ENCODE measurements at places on chromosomes 3 and 15.

DNA sequence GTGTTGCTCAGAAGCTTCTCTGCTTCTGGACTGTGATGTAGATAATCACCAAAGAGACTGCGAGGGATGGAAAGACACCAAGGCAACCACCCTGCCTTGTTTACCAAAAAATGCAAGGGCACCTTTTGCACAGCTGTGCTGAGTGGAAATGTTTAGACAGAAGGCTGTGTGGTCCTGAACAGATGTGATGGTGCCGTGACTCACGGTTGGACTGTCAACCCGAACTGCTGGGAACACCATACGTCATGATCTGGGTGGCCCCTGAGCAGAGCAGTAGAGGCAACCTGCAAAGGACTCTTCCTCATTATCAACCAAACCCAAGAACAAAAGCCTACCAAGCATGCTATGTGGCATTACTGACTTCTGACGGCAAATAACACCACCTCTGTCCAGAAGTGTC is 61.3 kb upstream of the LPP start:
- DNase-seq, result no peak

- no peak for DNase-seq
These were observed 20.3 kb downstream of the EHD4 start for GRCh38 chr15:41952013-41952563.

- no peak for DNase-seq
These were observed 31.0 kb downstream of the RNU5B-1 start for GRCh38 chr15:65335278-65336055.

- DNase-seq, result no peak
These were observed 15.1 kb upstream of the BLM start for GRCh38 chr15:90701880-90702630.

DNA sequence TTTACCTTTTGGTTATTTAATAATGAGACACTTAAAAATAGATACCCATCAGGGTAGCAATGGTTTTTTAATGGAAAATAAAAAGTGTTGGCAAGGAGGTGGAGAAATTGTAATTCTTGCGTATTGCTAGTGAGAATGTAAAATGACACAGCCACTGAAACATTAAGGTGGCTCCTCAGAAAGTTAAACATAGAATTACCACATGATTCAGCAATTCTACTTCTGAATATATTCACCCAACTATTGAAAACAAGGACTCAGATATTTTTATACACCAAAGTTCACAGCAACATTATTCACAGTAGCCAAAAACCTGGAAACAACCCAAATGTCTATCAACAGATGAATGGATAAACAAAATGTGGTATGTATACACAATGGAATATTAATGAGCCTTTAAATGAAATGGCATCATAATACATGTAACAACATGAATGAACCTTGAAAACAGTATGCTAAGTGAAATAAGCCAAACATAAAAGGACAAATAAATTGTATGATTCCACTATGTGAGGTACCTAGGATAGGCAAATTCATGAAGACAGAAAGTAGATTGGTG is 163.5 kb downstream of the IMPG2 start:
- DNase-seq, result no peak

DNA sequence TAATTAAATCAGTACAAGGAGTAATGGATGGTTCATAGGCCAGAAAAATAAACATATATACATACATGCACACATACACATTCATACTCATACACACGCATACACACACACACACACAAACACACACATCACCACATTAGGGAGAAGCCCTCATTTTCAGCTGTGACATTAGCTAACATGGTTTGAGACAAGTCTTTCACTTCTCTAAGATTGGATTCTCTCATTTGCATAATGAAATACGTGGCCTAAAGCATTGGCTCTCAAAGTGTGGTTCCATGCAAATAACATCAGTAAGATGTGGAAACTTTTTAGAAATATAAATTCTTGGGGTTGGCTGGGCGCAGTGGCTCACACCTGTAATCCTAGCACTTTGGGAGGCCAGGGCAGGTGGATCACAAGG is 452.6 kb downstream of the TAFA4 start:
- no peak for DNase-seq

GRCh38 chr15:68817304-68818065 is 3.2 kb downstream of the ANP32A start:
- peak; percentile 22 for DNase-seq

DNA sequence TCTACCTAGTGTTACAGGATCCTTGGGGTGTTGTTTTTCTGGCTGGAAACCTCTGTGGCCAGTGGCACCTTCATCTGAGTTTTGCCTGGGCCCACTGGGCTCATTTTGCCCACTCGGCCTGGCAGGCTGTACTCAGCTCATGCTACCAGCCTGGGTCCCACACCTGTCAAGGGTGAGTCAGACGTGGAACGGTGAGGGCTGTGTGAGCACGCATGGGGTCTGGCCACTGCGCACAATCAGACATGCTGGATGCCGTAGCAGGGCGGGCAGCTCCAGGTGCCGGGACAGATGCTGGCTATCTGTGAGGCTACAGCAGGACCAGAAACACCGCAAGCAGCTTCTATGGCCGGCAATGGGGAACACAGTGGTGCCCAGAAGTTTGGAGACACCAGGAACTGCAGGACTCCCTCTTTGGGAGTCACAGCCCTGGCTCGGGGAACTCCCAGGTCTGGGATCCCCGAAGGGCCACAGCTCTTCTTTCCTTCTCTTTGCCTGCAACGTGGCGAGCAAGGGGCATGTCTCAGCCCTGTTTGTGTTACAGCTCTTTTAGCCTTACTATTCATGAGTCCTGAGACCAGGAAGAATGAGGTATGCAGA is 35.9 kb upstream of the DNAJC13 start:
- no peak for DNase-seq

DNA sequence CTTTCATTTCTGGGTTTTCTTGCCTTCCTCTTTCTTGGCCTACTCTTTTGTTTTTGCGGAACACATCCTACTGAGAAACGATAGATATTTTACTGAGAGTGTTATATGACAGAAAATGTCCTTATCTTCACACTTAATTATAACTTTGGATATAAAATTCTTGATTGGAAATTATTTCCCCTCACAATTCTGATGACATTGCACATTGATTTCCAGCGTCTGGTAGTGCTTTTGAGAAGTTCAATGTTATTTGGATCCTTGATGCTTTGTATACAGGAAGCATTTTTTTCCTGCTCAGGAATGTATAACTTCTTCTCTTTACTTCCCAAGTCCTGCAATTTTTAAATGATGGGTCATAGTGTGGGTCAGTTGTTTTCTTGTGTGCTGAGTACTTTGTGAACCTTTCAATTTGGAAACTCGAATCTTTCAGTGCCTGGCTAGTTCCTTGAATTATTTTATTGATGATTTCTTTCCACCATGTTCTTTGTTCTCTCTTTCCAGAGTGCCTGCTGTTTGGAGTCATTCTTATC is 183.9 kb downstream of the PDCD6IP start:
- no peak for DNase-seq

DNA sequence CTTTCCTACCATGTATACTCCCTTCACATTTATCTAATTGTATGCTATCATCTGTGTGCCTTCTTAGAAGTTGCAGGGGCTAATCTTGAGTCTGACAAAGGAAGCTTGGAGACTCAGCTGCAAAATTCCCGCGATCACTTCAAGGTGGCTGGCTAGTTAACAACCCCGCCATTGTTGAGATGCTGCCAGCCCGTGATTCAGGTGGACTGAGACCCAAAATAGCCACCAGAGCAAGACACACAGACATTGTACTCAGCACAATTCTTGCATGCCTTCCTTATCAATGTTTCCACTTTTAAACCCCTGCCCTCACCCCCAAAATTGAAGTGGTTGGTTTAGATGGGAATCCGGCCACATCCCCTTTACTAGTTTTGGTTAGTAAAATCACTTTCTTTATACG is 225.8 kb upstream of the ZNF717 start:
- DNase-seq, result no peak

GRCh38 chr15:31214158-31214863 is 112.3 kb upstream of the KLF13 start:
- DNase-seq, result no peak

DNA sequence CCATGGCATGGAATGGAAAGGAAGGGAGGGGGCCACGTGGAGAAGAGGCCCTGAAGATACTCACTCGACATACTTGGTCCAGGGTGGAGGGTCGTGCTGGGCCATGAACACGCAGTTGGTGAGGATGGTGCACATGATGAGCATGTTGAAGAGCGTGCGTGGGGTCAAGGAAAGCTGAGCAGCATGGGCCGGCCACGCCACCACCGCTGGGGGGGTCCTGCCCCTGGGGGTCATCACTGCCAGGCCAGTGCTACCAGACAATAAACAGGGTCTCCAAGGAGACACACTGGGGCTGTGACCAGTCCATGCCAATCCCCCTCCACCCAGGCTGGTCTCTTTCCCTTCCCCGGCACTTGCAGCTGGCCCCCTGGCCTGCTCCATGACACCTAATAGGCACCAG is 27.2 kb downstream of the SCN5A start:
- DNase-seq, result no peak

DNA sequence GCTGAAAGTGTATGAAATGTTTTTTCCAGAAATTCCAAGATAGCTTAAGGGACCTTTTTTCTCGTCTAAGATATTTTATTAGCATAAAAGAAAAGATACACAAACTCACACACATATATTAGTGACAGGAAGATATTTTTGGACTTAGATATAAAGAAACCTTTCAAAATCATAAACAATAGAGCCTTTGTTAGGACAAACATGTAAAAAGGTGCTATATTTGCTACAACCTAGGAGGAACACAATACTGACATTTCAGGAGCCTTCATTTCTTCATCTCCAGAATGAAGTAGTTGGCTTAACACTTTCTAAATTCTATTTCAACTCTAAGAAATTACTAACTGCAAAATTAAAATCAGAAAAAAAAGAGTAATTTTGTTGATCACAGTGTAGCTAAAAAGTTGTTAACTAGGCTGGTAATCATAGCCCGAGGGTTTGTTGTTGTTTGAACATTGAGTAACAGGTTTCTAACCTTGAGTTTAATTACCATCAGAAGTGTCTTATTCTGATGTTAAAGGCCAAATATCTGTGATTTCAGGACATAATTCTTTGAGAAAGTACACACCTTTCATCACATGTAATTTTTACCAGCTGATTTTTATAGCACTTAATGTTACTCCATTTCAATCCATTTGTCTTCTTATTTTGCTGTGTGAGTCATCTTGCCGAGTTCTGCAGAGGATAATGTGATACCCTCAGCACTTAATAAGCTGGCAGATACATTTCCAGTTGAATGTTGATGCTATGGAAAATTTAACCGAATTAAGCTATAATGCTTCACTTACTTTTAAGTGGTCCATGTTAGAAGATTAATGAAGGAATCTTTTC is 97.3 kb downstream of the MBNL1 start:
- DNase-seq, result no peak

- no peak for DNase-seq
These were observed 14.4 kb upstream of the KY start for GRCh38 chr3:134665243-134665642.

DNA sequence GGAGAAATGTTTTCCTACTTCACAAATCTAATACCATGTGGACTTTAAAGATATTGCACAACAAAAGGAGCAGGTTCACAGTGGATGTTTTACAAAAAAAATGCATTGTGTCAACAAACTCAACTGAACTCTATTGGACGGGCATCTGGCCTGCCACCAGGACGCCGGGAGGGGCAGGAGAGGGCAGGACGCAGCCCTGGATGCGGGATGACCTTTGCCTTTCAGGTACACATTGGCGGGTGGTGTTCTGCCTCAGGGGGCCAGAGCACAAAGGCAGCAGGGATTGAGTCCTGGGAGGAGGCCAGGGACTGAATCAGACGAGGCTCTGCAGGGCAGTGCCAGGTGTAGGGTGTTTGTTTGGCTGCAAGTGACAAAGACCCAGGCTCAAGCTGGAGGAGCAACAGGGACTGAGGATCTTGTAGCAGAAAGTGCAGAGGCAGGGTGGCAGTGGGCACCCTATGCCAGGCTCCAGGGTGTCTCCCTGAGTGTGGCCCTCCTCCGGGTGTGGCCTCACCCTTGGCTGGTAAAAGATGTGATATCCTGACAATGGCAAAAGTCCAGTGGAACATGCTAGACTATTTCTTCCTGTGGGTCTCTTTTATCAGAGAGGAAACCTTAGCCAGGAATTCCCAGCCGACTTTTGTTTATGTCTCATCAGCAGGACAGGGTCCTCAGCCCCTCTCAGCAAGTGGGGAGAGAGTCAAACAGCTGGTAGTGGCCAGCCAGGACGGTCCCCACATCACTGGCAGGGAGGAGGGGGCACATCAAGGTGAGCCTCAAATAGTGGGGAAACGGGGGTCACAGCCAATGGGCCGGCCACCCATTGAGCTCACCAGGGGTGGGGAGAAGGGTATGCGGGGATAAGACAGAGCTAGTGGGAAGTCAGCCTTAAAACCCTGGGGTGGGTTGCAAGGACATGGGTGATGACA is 29.7 kb upstream of the KLF13 start:
- DNase-seq, result no peak

DNA sequence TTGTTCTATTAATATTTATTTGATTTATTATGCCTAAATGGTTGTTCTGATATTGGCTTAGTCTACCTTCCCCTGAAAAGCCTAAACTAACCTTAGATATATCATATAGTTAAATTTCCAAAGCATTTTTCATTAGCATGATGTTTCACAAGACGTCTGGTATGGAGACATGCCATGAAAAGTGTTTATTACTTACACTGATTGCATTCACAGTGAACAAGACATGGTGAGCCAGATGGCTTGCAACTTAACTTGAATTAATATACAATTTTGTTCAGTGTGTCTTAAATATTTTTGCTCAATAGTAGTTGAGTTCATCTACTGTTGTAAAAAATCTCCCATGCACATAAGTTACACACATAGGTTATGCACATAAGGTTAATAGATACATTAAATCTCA is 758.4 kb downstream of the NSUN3 start:
- DNase-seq, result no peak

DNA sequence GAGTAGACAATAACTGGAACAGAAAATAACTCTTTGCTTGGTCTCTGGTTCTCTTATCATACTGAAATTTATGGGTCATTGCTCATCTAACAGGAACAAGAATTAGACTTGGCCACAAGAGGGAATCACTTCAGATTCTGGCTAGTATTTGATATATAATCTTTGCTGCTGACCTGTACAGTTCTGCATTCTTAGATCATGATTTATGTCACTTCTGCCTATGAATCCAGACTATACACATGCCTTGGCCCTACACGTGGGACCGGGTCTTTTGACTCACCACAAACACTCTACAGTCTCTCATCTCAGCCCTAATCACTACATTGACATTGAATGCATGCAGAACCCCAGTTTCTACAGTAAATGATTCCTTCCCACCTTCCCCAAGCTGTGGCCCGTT is 162.5 kb upstream of the SOX2 start:
- no peak for DNase-seq

GRCh38 chr15:45378149-45378912 is at the start of gene GATM:
Gene GATM (minus strand): TSS chr15:45378544. CDS start chr15:45378453, 91 bp downstream.
- peak; percentile 70 for DNase-seq

- peak; percentile 46 for DNase-seq
These were observed 200.7 kb downstream of the KCNH8 start for GRCh38 chr3:19348941-19349564.

- DNase-seq, result no peak
These were observed 71.2 kb upstream of the SOX14 start for GRCh38 chr3:137692803-137693431.

GRCh38 chr15:78149805-78150751 is 916 bp downstream of the IDH3A start:
- DNase-seq, result no peak

- DNase-seq, result no peak
These were observed 38.3 kb downstream of the KBTBD12 start for GRCh38 chr3:127953091-127954035.

- no peak for DNase-seq
These were observed 11.3 kb upstream of the KIF23 start for GRCh38 chr15:69402816-69403215.
